Right lung (tissue), 10 donors: ENCODE measurements at places on chromosomes 12 and 14. TPM values are rescaled to one million over a fixed set of nuclear protein-coding genes. Genes with fewer than 3 reads are reported as not detected.

GRCh38 chr12:88334271-88334670, 192.2 kb downstream of the TMTC3 start:
- no peak for DNase-seq

Gene FOXG1
- polyA plus RNA-seq = not detected

Gene HOXC6
- polyA plus RNA-seq = 1.7 TPM

Gene SERPINA12
- not detected for polyA plus RNA-seq

GRCh38 chr14:58540749-58541632, 96.8 kb upstream of the DACT1 start:
- DNase-seq = peak; percentile 68

- no peak for DNase-seq
Measured at GRCh38 chr14:24070285-24071143, 848 bp upstream of the CPNE6 start.

Gene ATP2B1
- 90.1 TPM for polyA plus RNA-seq

Gene TAS2R13
- polyA plus RNA-seq = not detected

DNA sequence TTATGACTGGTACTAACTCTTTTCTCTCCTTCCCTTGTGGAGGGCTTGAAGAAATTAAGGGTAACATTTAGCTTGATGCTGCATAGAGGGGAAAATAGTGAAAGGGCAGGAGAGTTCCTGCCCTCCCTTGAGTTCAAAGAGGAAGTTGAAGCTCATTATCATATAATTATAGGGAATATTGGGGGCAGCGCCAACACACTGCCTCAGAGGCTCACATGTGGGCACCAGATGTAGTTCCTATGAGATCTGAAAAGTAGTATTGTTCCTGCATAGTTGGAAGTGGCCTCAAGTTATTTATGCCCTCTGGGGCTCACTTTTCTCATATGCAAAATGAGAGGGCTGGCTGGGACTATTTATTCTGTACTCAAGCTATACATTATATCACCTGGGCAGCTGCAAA, 33.0 kb upstream of the FGF23 start:
- no peak for DNase-seq

Gene INHBC
- 0.29 TPM for polyA plus RNA-seq

DNA sequence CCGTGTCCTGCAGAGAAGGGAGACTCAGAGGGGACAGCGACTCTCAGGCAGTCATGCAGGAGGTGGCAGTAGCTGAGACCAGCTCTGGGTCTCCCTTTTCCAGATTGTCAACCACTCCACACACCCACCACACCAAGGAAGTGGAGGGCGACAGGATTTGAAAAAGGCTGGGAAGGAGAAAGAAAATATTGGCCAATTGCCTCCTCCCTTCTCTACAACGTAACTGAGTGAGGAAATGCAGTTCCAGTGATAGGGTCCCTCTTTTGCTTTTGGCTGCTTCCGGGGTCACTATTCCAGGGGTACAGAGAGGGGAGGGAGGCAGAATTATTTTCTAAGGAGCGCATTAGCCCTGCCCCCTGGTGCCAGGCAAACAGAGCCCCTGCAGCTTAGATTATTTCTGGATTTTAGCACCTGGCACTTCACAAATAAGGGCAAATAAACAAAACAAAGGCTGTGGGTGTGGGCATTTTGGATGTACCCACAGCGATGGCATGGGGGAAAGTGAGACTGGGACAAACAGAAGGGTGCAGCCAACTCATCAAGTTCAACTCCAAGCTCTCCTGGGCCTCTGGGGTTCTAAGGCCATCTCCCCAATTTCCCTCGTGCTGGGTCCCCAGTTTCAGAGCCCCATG, 20.4 kb downstream of the ASB2 start:
- no peak for DNase-seq

DNA sequence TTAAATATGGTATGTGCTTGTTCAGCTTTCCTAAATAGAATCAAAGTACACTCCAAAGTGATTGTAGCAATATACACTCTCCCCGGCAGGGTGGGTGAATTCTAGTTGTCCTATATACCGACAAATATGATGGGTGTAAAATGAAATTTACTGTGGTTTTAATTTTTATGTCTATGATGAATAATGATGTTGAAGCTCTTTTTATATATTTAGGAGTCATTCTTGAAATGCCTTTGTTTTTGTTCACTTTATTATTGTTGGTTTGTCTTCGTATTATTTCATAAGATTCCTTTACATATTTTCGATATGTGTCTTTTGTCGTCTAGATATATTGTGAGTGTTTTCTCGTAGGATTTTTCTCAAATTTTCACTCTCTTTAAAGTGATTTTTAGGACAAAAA, 105.7 kb downstream of the PDE3A start:
- DNase-seq = no peak

Gene SERPINA3
- 1.2 TPM for polyA plus RNA-seq

Gene ABHD12B
- 1.4 TPM for polyA plus RNA-seq

Gene LRTM2
- not detected for polyA plus RNA-seq

Gene CPNE8
- polyA plus RNA-seq = 7.8 TPM

Gene SYNE3
- 2.2 TPM for polyA plus RNA-seq

GRCh38 chr12:47907851-47908454, 3.2 kb upstream of the VDR start:
- DNase-seq = no peak

DNA sequence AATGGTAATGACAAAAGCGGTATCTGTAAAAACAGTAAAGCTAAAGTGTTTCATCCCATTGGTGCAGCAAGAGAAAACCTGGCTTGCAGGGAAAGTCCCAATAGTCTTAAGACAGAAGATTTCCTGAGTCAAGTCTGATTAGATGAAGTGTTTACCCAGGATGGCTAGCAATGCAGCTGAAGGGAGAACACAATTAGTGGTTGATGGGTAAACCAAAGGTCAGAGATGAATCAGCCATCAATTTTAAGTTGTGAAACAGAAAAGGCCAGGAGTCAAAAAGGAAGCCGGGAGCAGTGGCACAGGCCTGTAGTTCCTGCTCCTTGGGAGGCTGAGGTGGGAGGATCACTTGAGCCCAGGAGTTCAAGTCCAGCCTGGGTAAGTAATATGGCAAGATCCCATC, 52.6 kb downstream of the SEC23A start:
- no peak for DNase-seq

- no peak for DNase-seq
Measured at GRCh38 chr12:119156401-119157044, 22.2 kb upstream of the HSPB8 start.

GRCh38 chr14:44962334-44963043, 499 bp downstream of the TOGARAM1 start:
- no peak for DNase-seq

DNA sequence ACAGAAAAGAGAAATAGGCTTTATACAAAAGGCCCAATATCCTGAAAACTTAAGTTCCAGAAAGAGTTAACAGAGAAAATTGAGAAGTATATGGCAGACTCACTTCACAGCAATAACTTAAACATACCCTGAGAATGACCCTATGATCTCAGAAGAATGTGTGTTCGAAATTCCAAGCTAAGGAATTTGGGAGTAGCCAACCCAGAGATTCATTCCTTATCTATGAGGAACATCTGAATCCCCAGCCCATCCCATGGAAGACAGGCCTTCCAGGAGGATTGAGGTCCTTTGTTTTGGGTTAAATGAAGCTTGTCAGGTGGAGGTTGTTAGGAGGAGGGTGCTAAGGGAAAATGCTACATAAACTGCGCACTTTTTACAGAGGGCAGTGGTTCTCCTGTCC, 7.5 kb upstream of the SAV1 start:
- no peak for DNase-seq

DNA sequence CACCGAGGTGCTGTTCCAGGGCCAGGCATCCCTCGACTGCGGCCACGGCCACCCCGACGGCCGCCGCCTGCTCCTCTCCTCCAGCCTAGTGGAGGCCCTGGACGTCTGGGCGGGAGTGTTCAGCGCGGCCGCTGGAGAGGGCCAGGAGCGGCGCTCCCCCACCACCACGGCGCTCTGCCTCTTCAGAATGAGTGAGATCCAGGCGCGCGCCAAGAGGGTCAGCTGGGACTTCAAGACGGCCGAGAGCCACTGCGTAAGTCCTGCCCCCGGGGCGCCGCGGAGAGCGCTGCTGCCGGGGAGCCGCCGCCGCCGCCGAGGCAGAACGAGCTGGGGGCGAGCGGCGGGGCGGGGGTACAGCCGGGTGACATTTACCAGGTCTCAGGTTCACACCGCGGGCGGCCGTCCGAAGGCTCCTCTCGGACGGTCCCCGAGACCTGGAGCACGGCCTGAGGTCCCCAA, 1.4 kb downstream of the PLXNC1 start:
- DNase-seq = no peak

- no peak for DNase-seq
Measured at GRCh38 chr14:59273737-59274136, 85.3 kb downstream of the DAAM1 start.

DNA sequence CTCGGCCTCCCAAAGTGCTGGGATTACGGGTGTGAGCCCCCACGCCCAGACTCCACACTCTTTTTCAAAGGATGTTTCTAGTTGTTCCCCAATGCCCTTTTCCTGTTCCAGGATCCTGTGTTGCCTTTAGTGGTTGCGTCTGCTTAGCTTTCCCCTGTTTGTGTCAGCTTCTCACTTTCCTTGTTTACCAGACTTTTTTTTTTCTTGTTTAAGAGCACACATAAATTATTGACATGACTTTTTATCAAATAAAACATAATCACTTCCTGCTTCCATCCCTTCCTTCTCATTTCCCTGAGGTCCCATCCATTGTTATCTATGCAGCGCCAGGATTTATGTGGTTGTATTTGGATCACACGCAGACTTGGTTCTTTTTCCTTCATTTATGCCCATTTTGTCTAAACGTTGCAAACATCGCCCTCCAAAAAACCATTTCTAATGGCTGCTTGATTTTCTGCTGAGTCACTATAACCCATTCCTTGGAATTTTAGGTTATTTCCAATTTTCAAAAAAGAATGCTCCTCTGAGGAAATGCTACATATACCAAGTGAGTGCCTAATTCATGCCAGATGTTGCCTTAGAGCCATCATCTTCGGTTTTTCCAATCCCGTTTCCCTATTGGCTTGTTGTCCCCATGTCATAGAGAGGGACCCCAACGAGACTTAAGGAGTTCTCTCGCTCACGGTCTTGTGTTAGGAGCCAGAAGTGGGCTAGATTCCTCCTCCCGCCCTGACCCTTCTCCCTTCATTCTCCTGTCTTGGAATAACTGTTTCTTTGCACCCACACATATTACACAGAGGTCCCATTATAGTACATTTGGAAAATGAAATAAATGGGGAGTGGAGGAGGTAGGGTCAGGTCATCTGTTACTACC, 13.5 kb upstream of the CYP46A1 start:
- DNase-seq = no peak

Gene AQP2
- 0.17 TPM for polyA plus RNA-seq

- DNase-seq = no peak
Measured at GRCh38 chr14:70804556-70805162, 4.7 kb downstream of the MAP3K9 start.

- no peak for DNase-seq
Measured at GRCh38 chr12:122232691-122233090, 6.8 kb upstream of the DIABLO start.

GRCh38 chr12:48029491-48030172, 25.4 kb upstream of the COL2A1 start:
- DNase-seq = no peak

DNA sequence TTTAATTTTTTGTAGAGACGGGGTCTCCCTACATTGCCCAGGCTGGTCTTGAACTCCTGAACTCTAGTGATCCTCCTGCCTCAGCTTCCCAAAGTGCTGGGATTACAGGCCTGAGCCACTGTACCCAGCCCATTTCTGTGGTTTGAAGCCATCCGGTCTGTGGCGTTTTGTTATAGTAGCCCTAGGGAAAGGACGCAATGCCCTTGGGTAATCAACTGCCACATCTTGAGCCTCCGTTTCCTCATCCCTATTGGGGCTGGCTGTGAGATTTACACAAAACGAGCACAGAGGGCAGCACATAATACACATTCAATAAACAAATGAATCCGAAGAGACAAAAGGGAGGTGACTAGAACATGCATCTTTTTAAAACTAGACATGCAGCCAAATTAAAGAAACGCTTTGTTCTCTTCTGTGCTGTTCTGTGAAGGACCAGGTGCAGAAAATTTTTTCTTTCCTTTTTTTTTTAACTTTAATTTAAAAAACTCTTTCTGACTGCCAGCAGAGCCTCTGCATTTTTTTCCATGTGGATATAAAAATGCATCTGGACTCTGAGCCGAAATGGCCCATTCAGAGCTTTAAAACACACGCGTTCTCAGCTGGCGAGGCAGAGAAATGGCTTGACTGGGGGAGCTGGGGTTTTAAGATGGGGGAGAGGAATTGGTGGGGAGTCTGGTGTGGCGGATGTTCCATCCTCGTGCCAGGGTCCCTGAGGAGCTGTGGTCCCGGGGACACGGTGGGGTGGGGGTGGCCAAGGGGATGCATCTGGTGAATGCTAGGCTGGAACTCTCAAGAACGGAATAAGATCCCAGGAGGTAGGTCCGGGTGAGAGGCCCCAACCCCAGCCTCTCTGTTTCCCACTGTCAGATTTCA, 119.0 kb downstream of the RBM19 start:
- DNase-seq = no peak

DNA sequence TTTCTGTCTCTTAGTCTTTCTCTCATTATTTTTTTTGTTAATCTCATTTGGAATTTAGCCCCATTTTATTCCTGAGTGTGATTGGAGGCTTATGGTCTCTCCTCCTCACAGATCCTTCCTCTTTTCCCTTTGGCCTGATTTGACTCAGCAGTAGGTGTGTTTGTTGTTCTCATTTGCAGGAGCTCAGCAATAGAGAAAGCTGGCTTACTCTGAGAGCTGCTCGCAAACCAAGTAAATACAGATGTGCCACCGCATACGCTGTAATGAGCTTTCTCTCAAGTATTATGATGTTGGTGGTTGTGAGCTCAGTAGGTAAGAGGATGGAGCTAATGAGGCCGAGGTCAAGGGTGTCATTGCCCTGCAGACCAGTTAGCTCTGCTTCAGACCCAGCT, 206.5 kb downstream of the ETV6 start:
- DNase-seq = no peak

GRCh38 chr14:26703686-26704366, 106.0 kb upstream of the NOVA1 start:
- no peak for DNase-seq

DNA sequence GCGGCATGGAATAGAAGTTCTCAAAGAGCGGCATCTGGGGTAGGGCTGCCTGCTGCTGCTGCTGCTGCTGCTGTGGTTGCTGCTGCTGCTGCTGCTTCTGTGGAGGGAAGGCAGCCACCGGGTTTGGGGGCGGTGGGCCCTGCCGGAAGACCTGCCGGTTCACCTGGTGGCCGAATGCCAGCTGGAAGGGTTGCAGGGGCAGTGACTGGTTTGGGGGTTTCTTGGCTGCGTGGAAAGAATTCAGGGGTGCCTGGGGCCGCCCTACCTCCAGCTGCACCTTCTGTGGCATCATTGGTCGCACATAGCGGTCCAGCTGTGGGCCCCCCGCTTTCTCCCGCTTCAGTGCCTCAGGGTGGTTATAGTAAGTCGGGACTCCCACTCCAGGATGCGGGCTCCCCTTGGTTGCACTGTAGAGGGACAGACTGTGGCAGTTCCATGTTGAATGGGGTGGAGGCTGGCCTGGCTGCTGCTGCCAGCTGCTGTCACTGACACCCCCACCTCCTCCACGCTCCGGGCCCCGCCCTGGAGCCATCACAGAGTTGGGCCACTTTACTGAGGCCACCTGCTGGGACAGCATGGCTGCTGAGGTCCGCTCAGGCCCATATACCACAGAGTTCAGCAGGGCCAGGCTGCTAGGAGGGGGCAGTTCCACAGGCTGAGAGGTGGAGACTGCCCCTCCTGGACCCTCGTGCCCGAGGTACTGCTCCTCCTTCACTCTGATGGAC, 25.2 kb upstream of the PNMA1 start:
- no peak for DNase-seq

Gene CMTM5
- polyA plus RNA-seq = 2.3 TPM
